Stimulated activated CD4-positive, alpha-beta T cell treated with anti-CD3 and anti-CD28 coated beads, Interleukin-4, amount 100 ng/mL, for 1 hour (primary cell): ENCODE measurements at places on chromosomes 6 and 20.

DNA sequence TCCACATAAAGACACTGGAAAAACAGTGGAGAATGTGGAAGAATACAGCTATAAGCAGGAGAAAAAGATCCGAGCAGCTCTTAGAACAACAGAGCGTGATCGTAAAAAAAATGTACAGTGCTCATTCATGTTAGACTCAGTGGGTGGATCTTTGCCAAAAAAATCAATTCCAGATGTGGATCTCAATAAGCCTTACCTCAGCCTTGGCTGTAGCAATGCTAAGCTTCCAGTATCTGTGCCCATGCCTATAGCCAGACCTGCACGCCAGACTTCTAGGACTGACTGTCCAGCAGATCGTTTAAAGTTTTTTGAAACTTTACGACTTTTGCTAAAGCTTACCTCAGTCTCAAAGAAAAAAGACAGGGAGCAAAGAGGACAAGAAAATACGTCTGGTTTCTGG is 57.1 kb downstream of the MAP3K4 start:
- no peak for DNase-seq

DNA sequence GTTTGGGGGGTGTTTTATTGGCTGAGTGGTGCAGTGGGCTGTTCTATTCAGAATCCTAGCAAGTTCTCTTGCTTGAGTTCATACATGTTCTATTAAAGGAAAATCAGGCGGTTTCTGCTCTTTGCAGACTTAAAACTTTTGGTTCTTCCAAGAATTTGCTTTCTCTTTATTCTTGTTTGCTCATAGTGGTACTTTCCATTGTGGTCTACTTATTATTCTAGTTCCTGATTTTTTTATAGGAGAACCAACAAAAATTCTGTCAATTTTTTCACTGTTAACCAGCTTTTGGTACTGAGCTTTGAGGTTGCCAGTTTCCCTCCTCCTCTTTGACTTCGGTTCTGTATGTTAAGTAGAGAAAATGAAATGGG is 6.7 kb downstream of the AFDN start:
- no peak for DNase-seq

GRCh38 chr6:159931112-159931511 is 37.8 kb upstream of the IGF2R start:
- no peak for DNase-seq

- no peak for DNase-seq
Observed at GRCh38 chr6:21993841-21994240, 303.0 kb downstream of the PRL start.

- no peak for DNase-seq
Observed at GRCh38 chr6:25359191-25359861, 80.2 kb downstream of the CARMIL1 start.

GRCh38 chr6:27287751-27288135 is 24.3 kb downstream of the POM121L2 start:
- DNase-seq = no peak

DNA sequence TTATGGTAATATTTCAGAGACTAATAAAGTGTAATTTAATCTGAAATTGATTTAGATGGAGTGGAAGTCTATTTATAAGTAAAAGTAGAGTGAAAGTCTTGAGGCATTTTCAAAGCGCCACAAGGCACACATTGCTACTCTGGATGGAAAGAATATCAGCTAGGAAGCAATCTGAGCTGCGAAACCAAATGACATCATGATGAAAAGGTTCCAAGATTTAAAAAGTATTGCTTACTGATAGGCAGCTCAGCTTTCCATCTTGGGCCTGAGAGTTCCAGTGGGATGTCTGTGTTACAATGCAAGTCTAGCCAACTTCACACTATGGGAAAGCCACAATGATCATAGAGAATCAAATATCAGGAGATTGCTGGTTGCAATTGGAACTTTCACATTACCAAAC is 126.9 kb upstream of the VGLL2 start:
- DNase-seq = no peak

- peak; percentile 28 for DNase-seq
Observed at GRCh38 chr20:3767110-3767426, 485 bp downstream of the ADISSP start.

GRCh38 chr6:67285770-67286495 is 1349.1 kb upstream of the ADGRB3 start:
- no peak for DNase-seq

DNA sequence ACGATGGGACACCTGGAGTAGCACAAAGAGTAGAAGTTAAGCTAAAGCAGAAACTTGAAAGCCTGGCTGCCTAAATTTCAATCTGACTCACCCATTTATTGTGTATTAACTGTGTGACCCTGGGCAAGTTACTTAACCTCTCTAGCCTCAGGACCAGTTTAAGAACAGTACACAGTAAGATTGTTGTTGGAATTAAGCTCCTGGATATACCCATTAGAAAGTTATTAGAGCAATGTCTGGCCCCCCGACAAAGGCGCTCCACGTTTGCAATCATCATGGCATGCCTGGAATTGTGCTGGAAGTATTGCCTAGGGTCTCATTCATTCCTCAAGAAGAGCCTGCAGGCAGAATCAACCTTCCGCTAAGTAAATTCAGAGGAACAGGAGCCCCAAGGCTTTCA is 1.4 kb downstream of the SDC4 start:
- no peak for DNase-seq
